Stimulated activated CD4-positive, alpha-beta T cell treated with anti-CD3 and anti-CD28 coated beads, Interleukin-15, amount 100 ng/mL, for 1 hour (primary cell): ENCODE measurements at places on chromosomes 7 and 10.

DNA sequence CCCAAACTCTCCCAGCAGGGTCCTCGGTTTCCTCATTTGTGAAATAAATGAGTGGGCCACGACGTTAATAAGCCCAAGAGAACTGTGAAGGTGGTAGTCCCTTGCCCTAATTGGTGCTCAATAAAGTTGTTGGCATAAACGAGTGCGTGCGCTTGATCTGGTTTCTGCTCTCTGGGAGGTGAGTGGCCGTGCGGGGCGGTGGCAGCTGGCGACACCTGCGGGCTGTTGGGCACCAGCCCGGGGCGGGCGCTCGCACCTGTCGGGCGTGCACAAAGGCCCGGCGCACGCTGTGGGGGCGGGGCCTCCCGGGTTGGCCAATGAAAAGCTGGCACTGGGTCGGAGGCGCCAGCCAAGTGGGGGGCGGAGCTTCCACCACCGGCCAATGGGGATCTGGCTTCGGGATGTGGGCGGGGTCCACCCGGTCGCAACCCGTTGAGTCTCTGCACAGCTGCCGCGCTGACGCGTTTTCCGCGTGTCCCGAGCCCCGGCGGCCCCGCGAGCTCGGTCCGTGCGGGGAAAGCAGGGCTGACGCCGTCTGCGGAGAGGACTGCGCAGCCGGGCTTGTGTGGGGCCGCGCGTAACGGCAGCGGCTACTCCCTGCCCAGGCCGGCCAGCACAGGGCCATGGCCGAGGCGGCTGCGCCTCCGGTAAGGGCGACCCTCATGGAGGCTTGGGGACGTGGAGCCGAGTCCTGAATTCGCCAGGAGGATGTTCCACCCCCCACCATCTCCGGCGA, 23.0 kb downstream of the ZNF783 start:
- peak; percentile 99 for DNase-seq

DNA sequence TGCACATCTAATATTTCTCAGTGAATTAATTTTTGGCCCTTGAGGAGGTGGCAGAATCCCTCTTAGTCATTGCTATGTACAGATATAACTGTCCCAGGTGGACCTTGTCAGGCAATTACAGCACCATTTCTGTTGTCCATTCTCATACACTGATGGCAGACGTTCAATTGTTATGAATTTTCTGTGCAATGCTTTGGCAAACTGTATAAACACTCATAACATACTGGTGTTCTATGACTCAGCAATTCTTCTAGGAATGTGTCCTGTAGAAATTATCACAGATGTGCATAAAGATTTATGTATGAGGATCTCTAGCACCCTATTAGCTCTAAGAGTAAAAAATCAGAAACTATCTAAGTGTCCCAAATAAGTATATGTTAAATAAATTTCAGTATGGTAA, 80.8 kb downstream of the DNAJB9 start:
- DNase-seq = no peak

GRCh38 chr10:131947631-131948347, 33.9 kb downstream of the BNIP3 start:
- no peak for DNase-seq

DNA sequence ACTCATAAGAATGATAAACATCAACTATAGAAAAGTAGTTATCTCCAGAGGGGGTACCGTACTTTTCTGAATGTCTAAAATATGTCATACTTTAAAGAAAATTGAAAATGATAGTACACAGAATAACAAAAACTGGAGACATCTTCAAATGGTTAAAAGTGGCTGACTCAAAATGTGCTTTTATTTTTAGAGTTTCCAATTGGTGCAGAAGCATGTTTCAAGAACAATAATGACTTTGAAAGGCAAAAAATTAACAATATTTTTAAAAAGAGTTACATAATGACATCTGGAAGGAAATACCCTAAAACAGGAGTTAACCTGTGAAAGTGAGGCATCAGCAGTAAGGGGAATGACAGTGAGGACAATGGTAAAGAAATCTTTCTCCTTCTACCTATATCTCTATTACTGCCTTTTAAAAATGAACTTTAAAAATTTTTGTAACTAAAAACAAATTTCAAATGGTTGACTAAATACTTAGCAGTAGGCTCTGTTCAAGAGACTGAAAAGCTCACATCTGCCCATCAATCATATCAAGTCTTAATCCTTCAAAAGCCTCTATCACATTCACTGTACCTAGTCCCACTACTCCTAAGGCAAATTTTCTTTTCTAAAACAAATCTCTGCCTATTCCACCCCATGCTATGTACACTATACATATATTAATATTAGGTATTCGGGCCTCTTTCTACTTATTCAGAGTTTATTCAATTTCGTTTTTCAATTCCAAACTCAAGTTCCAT, 3.0 kb downstream of the ASZ1 start:
- no peak for DNase-seq

DNA sequence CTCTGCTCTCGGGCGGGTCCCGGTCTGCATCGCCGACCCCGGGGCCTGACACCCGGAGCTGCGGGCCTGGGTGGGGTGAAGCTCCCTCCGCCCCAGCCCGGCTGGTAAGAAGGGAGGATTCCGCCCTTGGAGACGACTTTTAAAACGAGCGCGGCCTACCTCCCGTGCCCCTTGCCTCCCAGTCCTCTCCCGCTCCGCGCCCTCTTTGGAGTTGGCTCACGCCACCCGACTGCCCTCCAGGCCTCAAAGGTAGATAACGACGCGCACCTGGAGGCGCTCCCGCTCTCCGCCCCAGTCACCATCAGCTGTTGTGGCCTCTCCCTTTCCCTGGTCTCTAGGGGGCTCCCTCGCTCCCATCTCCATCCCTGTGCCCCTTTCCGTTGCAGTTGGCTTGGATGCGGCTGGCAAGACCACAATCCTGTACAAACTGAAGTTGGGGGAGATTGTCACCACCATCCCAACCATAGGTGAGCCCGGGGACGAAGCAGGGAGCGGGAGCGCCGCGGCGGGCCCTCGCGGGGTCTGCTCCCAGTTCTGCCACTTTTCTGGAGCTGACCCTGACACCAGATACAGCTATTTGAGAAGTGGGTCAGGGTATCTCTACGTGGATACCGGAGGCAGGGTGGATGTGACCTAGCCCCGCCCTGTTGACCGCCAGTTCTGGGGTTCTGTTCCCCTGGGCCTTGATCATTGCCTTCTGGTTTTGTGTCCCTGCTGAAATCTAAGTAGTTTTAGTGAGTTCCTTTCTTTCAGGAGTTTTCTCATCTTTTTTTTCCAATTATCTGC, 679 bp downstream of the ARF5 start:
- DNase-seq = no peak

DNA sequence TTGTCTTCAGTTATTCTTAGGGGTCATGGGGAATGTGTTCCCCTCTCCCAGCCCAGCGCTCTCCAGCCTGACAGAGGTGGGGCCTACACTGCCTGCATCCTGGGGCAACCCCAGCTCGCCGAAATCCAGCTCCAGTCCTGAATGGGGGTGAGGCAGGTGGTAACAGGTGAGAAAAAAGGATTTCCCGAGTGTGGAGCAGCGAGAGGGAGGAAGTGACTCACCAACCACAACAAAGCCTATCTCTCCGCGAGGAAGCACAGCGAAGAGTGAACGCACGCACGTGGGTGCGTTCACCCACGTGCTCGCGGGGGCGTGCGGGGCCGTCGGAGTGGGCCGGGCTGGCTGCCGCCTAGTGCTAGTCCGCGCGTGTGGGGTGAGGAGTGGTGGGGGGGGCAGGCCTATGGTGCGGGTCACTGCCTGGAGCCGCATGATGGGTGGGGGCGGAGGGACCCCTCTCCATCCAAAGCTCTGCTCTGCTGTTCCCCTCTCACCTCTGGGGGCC, 855 bp upstream of the PALD1 start:
- peak; percentile 50 for DNase-seq

DNA sequence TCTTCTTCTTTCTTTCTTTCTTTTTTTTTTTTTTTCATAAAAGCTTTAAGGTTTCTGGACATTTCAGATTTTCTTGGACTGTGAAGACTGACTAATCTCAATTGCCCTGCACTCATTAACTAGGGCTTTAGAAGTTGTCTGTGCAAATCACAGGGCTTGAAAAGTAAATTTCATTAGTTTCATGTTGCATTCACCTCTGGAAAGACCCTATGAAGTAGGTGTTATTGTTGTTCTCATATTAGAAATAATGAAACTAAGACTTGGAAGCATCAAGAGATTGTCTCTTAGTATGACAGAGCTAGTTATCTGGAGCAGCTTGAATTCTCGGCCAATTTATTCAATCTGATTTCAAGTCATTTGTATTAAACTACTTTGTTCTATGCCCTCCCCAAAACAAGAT, 28.2 kb upstream of the SEMA3D start:
- no peak for DNase-seq

GRCh38 chr10:58003945-58004344, 263.7 kb downstream of the IPMK start:
- DNase-seq = no peak

- DNase-seq = no peak
Measured at GRCh38 chr7:158449942-158450341, 137.7 kb downstream of the PTPRN2 start.

DNA sequence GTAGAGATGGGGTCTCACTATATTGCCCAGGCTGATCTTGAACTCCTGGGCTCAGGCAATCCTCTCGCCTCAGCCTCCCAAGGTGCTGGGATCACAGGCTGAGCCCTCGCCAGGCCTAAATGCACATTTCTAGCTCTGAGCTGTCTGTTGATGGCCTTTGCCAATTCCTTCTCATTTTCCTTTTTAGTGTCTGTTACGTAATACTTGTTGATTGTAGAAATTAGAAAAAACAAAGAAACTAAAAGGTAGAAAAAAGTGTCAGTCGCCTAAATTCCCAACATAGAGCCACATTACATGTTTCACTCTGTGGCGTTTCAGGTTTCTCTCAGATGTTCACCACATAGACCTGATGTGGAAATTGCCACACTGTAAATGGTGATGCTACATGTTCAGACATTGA, 44.0 kb upstream of the RASGEF1A start:
- DNase-seq = no peak

DNA sequence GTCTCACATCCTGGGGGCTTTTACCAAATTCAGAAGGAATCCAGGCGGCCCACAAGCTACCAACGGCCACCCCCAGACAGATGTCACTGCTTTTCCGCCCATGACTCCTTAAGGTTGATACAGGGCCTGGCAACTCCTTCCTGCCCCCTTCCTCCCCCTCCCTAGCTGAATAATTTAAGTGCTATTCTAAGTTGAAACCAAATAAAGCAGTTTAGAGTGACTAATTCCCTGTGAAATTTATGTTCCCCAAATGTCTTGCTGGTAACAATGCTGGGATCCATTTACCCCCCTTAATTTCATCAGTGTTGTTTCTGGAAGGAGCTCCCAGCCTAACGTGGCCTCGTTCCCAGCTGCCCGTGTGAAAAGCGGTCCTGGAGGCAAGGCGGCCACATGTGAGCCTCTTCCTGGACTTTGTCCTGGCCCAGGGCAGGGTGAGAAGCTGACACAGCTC, 109.6 kb downstream of the TMEM130 start:
- DNase-seq = no peak

- no peak for DNase-seq
Measured at GRCh38 chr7:20696002-20696605, 80.6 kb downstream of the ABCB5 start.

GRCh38 chr7:72336382-72336631, 75.8 kb downstream of the CALN1 start:
- no peak for DNase-seq

DNA sequence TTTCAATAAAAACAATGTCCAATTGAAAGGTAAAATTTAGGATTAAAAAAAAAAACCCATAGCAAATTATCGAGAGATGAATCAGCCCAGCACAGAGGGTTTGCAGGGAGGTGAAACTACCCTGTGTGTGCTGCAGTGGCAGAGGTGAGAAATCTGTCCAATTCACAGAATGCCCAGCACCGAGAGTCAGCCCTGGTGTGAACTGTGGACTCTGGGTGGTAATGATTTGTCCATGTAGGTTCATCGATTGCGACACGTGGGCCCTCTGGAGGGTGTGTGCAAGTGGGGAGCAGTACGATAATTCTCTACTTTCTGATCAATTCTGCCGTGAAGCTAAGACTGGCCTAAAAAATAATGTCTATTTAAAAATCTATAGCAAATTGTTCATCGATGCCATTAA, 94.5 kb upstream of the PFKP start:
- DNase-seq = no peak

DNA sequence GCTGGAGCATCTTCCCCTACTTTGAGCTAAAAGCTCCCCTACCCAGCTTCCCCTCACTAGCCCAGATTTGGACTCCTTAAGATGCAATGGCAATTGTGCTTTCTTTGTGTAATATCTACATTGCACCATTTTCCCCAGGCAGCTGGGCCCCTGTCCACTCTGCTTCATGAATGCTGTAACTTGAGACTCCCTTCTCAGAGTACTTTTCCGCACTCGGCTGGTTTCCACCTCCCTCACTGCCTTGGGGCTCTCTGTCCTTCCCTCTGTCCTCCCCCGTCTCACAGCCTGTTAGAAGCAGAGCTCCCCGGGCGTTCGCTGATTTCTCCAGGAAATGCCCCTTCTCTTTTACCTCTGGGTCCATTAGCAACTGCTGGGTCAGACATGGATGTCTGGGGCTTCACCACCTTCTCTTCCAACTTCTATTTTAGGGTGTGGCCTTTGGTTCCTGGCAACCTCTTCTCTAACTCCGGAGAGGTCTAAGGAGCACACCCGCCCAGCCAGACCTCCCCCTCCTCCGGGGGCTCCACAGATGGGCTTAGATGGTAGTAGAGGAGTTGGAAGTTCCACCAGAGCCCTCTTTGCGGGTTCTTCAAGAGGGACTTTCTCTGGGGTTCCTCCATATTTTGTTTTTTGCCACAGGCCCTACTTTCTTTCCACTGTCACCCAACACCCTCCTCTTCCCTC, 2.9 kb upstream of the TMEM72 start:
- DNase-seq = no peak

GRCh38 chr10:124648738-124649137, 95.4 kb downstream of the FAM53B start:
- no peak for DNase-seq

DNA sequence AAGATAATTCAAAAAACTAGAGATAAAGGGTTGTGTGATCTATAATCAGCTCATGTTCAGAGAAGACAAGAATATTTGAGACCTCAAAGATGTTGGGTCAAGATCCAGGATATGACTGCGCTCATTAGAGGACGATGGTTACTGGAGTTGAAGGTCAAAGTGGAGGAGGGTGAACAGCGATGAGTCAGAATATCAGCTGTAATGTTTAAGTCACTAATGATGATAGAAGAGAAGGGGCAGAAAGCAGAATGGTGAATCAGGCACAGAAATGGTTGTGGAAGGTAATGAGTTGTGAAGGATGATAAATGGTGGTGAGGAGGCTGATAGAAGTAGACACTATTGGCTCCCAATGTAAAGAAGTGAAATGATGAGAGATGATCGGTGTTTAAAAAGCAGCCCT, 540.3 kb downstream of the INHBA start:
- DNase-seq = no peak

- no peak for DNase-seq
Measured at GRCh38 chr10:84166620-84167288, 6.8 kb upstream of the GPR15LG start.

DNA sequence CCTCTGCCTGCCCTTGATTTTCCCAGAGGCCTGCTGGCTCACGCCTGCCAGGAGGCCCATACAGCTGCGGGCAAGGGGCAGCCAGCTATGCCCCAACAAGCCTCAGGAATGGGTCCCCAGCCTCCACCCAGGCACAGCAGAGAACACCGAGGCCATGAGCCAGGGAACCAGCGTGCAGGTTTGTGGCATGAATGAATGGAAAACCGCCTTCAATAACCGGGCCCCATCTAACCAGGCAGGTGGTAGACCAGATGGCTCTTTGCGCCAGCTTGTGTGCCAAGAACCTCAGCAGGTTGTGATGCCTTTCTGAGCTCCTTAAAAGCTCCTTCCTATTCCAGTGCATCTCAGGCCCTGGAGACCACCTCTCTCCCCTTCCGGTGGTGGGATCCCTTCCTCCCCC, 50.2 kb downstream of the ELFN1 start:
- no peak for DNase-seq

- DNase-seq = no peak
Measured at GRCh38 chr7:42414941-42415505, 178.0 kb upstream of the GLI3 start.

GRCh38 chr10:74813381-74814259, 12.8 kb upstream of the KAT6B start:
- DNase-seq = no peak
